ENCODE measurements at places on chromosomes 1 and 21.

DNA sequence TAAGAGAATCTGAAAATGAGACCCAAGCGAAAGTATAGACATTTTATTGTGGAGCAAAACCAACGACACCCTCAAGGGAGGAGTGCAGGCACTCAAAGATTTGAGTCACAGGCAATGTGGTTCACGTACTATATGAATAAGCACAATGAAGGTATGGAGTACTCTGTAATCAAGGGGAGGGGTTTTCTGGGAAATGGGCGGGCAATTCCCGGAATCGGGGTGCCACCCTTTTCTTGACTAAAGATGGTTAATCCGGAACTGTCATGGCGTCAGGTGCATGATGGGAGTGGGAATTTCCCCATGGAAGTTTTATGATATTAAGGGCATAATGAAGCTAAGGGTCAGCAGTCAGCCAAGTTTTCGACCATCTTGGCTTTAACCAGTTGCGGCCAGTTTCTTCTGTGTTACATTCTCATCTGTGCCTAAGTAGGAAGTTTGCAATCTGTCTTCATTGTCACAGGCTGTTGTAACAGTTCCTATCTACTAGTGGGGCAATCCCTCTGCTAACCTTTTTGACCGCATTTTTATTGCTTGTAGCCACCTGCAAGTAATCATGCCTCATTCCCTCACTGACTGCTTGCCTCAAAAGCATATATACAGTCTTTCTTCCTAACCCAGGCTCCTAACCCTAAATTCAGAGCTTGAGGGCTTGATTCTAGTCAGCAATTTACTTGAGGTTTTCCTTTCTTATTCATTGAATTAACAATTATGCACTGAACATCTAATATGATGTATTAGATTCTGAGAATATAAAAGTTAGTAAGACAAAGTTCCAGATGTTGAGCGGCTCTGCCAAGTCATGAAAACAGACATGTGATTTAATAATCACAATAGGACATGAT is 775 bp upstream of the AIM2 start:
- peak; percentile 67 for DNase-seq

GRCh38 chr1:206702803-206703202 is 18.1 kb downstream of the MAPKAPK2 start:
- DNase-seq, result no peak

GRCh38 chr1:80769208-80769750 is 1031.5 kb upstream of the ADGRL2 start:
- no peak for DNase-seq

GRCh38 chr1:84613026-84613425 is 38.8 kb upstream of the CTBS start:
- DNase-seq, result no peak

DNA sequence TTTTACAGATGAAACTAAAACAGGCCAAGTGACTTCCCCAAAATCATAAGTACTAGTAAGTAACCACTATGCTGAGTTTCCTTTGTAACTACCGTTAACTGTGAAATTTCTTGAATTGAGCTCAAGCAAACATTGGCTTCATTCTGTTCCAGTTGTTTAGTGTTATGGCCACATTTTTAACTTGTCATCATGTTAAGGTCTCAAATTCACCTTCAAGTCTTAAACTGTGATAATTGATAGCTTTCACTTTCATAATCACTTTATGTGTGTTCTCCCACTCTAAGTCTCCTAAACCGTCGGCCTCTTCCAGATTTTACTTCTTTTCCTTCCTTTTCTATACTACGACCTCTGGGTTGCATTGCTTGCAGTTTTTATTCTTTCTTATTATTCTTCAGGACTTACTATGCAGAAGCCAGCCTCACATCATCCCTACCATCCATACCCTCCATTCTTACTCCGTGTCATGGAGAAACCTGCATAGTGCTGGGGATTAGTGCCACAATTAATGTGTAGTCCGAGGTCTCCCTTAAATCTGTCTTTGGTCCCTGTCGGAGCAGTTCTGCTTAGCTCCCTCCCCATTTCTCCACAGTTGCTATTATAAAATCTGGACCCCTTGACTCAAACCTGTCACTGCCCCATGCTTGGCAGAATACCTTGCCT is 5.8 kb downstream of the KIF1B start:
- DNase-seq, result no peak

- DNase-seq, result peak; percentile 45
Observed at GRCh38 chr1:66503841-66504470, 30.0 kb upstream of the SGIP1 start.
